ENCODE measurements at places on chromosomes 1 and 21. TPM values are rescaled to one million over a fixed set of nuclear protein-coding genes. Genes with fewer than 3 reads are reported as not detected.

The TEKT2 gene
- 2.0 TPM for total RNA-seq

The F3 gene
- total RNA-seq = 7.6 TPM

The CCDC190 gene
- total RNA-seq = not detected

The OPN3 gene
- 15.2 TPM for total RNA-seq

The CD34 gene
- total RNA-seq = 0.18 TPM

The KCNJ6 gene
- total RNA-seq = 0.35 TPM

The OR2T29 gene
- not detected for total RNA-seq

The CLDN17 gene
- total RNA-seq = not detected

The GART gene
- total RNA-seq = 177 TPM

The DMRTA2 gene
- not detected for total RNA-seq

The DCDC2B gene
- not detected for total RNA-seq

The TTC24 gene
- total RNA-seq = 0.11 TPM

The KLF17 gene
- total RNA-seq = not detected

The SLC45A1 gene
- total RNA-seq = 2.3 TPM

The MSH4 gene
- total RNA-seq = 0.30 TPM

The CFHR5 gene
- total RNA-seq = not detected

The INTS3 gene
- 70.5 TPM for total RNA-seq

The RNF186 gene
- not detected for total RNA-seq

The CELA3A gene
- total RNA-seq = 9.6 TPM

The GUK1 gene
- 111 TPM for total RNA-seq

The CD1E gene
- not detected for total RNA-seq

The ERRFI1 gene
- total RNA-seq = 44.6 TPM

The DTL gene
- total RNA-seq = 52.3 TPM

The SLC44A3 gene
- 4.7 TPM for total RNA-seq

The OR10J5 gene
- not detected for total RNA-seq

The KIF17 gene
- total RNA-seq = 14.3 TPM

The ANP32E gene
- total RNA-seq = 104 TPM

The NR5A2 gene
- total RNA-seq = 22.3 TPM

The HSPB7 gene
- total RNA-seq = 0.21 TPM

The PGLYRP4 gene
- not detected for total RNA-seq

The UMODL1 gene
- total RNA-seq = not detected

The TMEM82 gene
- 1.4 TPM for total RNA-seq

The COP1 gene
- total RNA-seq = 40.4 TPM

The RIPK4 gene
- total RNA-seq = 20.1 TPM

The NBPF4 gene
- not detected for total RNA-seq

The CD55 gene
- 18.8 TPM for total RNA-seq

The EFCAB7 gene
- total RNA-seq = 2.8 TPM

The FCGR1A gene
- not detected for total RNA-seq

The CELA3B gene
- total RNA-seq = 6.7 TPM

The C8A gene
- total RNA-seq = 0.13 TPM

The GCSAML gene
- total RNA-seq = not detected

The KRTAP6-2 gene
- total RNA-seq = not detected

The GSTM5 gene
- 0.09 TPM for total RNA-seq

The KRTCAP2 gene
- 147 TPM for total RNA-seq

The TMEM81 gene
- 5.7 TPM for total RNA-seq

The DIRAS3 gene
- 0.14 TPM for total RNA-seq

The HPDL gene
- 24.9 TPM for total RNA-seq

The COL9A2 gene
- 4.2 TPM for total RNA-seq

The TMEM61 gene
- 0.44 TPM for total RNA-seq

The LORICRIN gene
- not detected for total RNA-seq

The ITSN1 gene
- total RNA-seq = 79.4 TPM

All from WTC11 (cell line).